ENCODE measurements at places on chromosomes 16 and 17.

DNA sequence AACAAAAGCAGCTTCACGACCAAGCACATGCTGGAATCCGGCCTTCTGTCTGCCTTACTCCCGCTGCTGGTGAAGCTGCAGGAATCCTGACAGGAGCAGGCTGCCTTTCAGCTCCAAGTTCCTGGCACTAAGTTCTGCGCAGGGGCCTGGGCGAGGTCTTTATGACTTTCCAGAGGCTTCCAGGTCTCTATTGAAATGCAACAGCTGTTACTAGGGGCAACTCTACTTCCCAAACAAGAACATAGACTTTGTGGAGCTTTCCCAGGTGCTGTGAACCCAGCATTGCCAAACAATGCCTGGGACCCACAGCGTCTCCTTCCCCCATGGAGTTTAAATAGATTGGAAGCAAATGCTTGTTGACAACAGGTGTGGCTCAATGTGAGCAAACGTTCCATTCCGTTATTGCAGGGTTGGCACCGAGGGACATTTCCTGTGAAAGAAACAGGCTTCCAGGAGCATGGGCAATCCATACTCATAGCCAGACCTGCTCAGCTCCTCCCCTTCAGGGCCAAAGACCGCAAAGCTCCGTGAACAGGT, 156.0 kb downstream of the CDH13 start:
- no peak for DNase-seq

GRCh38 chr16:50478773-50479149, 69.4 kb upstream of the NKD1 start:
- DNase-seq: no peak

DNA sequence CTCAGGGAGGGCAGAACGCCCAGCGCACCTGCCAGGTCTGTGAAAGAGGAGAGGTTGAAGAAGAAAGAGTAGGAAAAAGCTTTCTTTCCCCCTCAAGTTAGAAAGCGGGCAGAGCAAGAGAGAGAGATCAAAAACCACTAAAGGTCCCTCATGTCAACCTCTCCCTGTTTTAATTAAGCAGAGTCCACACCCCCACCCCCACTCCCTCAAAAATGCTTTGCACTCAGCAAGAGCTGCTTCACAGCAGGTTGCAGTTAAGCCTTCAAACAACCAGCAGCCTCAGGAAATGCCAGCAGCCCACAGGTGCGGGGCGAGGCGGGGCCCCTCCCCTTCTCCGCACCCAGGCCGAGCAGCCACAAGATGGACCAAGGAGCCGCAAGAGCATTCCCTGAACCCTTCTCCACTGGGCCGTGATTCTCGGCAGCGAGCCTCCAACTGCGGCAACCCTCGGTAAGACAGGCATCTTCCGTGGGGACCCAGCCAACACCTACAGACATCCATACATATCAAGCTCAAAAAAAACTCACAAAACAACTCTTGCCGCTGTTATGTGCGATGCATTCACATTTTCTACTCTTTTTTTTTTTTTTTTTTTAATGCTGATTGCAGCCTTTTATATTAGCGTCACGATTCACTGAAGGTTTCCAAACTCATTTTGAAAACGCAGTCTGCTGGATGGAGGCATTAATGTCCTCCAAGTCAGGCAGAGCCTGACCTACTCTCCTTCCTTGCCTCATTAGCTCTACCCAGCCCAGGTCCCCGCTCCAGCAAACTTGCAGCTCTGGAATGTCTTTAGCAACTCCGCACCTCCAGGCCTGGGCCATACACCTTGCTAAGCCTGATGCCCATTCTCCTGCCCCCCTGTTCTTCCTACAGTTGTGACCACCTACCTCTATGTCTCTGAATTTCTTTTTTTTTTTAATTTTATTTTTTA, 66.1 kb downstream of the AXIN2 start:
- no peak for DNase-seq

- DNase-seq: no peak
Measured at GRCh38 chr16:21694609-21695008, 30.8 kb downstream of the OTOA start.

- no peak for DNase-seq
Measured at GRCh38 chr16:82459580-82460256, 167.1 kb upstream of the CDH13 start.

DNA sequence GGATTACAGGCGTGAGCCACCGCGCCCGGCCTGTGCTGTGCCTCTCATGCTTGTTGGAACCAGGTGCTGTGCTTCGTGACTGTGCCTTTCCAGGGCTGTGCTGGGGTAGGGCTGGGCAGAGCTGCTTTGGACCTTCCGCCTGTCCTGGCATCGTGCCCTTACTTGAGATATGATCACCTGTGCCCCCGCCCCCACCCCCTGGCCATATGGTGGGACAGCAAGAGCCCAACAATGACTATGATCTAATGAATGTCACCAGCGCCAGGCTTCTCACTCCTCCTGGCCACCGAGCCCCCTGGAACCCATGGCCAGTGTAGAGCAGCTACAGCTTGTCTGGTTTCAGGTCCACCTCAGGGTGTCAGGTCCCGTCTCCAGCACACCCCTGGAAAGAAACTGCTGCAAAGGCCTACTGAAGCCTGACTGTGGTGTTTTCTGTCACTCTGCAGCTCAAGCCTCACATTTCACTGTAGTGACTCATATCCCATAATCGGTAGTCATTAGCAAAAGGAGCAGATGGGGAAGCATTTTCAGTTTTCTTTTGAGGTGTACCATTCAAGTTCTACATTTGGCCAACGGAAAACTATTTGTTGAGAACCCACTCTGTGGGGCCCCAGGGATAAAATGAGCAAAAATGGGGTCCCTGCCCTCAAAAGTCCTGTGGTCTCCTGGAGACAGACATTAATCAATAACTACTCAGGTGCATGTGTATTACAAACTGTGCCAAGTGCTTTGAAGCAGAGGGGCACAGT, 22.1 kb downstream of the FCSK start:
- no peak for DNase-seq

DNA sequence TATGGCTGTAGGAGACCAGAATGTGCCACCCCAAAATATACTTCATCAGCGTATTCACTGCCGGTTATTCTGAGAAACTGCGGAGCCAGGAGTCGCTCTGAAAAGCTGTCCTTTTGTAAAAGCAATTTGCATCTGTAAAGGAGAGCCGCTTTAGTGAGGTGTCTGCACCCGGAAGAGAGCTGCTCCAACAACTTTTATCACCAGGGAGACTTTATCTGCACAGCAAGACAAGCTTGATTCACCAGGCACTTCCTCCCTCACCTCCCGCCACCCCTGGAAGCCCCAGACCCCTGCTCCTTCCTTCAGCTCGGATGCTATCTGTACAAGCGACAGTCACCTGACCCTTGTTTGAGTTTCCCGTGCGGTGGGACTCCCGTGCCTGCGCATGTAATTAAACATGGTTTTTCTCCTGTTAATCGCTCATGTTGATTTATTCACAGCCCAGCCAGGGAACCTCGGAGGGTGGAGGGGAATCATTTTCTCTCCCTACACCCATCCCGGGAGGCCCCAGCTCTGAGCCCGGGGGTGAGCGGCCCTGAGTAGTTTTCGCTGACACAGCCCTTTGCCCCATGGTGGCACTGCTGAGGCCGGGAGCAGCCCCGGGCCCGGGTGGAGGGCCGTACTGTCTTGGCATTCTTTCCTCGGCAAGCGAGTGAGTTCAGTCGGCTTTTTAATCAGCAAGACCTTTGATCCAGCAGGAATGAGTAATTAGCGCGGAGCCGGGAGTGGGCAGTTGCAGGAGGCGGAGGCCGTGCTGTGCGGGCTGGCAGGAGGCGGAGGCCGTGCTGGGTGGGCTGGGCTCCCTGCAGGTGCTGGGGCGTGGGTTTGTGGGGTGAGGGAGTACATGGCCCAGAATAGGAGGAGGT, 222.7 kb upstream of the CIBAR2 start:
- DNase-seq: no peak

- no peak for DNase-seq
Measured at GRCh38 chr17:78960928-78961327, 18.8 kb downstream of the LGALS3BP start.

DNA sequence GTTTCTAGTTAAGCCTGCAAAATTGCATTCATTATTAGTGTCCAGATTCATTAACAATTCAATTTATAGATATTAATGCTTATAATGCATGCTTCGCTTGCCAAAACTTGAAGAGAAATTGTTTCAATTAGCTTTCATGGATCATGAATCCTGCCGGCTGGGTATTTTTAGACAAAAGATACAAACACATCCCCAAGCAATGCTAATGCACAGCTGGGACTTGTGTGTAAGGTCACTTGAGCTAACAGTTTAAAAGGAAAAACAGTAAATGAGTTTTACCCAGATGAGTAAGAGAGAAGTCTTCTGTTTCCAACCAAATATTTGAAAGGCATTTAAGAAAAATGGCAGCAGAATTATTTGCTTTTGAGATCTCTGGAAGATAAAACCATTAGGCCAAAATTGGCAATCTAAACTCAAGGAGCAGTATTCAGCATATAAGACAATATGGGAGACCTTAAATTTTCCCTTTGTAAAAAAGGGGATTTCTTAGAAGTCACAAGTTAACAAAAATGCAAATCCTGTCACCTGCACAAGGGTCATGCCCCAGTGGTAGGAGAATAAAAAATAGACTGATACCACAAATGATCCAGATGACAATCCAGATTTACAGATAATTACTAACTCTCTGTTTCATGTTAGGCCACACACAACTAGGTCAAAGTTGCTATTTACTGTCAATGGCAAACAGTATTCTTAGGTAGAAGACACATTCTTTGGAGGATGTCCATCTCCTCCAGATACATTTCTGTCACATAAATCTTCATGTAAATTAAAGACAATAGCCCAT, 418.4 kb upstream of the PMFBP1 start:
- DNase-seq: no peak

DNA sequence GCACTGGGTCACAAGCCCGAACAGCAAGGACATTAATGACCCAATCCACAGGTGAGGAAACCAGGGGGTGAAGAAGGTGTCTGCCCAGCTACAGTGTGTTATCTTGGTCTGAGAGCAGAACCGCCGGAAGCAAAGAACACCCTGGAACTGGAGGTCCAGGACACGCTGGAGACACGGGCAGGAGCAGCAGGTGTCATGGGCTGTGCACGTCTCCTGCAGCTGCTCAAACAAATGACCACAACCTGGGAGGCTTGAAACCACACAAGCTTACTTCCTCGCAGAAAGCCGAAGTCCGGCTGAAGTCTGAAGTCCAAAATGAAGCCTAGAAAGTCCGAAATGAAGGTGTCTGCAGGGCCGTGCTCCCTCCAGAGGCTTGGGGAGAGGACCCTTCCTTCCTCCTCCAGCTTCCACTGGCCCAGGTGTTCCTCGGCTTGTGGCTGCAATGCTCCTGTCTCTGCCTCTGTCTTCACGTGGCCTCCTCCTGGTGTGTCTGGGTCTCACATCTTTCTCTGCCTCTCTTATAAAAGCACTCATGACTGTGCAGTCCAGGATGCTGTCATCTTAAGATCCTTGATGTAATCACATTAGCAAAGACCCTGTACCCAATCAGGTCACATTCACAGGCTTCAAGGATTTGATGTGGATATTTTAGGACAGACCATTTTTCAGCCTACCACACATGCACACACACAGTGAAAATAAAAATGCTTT, 351.2 kb downstream of the C16orf95 start:
- DNase-seq: no peak

GRCh38 chr17:33989361-33990148, 265.5 kb upstream of the CCL2 start:
- no peak for DNase-seq

DNA sequence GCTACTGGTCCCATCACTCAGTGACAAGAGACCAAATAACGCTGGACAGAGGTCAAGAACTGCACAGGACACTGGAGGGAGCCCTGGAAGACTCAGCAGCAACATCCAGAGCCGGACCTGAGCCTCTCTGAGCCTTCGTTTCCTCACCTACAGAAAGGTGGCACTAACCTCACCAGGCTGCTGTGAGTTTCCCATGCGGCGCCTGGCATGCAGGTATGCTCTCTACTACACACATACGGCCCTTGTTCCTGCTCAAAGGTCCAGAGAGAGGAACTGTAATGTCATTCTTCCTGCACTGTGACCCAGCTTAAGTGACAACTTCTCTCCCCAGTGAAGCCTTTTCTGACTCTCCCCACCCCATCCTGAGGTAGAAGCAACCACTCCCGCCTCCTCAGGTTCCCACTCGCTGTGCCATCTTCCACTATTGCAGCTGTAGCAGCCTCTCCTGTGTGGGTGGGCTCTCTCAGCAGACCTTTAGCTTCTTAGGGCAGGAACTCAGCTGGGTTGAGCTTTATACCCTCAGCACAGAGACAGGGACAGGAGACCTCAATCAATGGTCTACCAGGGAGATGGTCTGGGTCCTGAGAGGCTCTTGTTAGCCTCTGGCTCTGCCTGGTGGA, 43.9 kb upstream of the SREBF1 start:
- DNase-seq: no peak

GRCh38 chr16:66267292-66268014, 99.0 kb upstream of the CDH5 start:
- no peak for DNase-seq

DNA sequence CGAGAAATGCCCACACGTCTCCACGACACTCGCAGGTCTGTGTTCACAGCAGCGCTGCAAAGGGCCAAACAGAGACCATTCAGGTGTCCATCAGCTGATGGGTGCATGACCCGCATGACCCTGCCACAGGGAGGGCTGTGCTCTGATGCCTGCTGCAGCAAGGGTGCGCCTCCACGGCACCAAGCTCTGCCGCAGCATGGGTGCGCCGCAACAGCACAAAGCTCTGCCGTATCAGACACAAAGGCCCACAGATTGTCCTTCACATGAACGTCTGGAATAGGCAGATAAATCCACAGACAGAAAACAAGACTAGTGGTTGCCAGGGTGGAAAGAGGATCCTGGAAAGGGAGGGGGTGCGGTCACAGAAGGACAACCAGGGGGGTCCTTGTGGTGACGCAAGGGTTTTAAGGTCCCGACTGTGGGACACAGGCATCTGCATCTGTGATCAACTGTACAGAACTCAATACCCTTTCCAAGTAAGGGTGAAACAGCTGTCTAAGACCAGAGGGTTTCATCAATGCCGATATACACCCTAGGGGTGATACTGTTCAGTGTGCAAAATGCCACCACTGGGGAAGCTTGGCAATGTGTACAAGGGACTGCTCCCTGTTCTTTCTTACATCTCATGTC, 121.0 kb downstream of the ANKRD11 start:
- DNase-seq: no peak

- no peak for DNase-seq
Measured at GRCh38 chr17:54021418-54021817, 198.7 kb downstream of the KIF2B start.

- DNase-seq: no peak
Measured at GRCh38 chr17:28792877-28793661, 49.3 kb downstream of the TRAF4 start.
